ENCODE measurements at places on chromosomes 7 and 10. TPM values are rescaled to one million over a fixed set of nuclear protein-coding genes. Genes with fewer than 3 reads are reported as not detected.

GRCh38 chr10:80598084-80598798, 60.5 kb downstream of the SH2D4B start:
- H3K4me1 ChIP-seq = no peaks in the 10 kb centered on the region
- no peak overlapping the region for H3K4me3 ChIP-seq
- no peaks in the 10 kb centered on the region for H3K27me3 ChIP-seq
- DNase-seq = no peak
- no peak overlapping the region for H3K27ac ChIP-seq
- no peaks in the 10 kb centered on the region for H3K36me3 ChIP-seq

GRCh38 chr7:76358481-76359110, at the start of gene YWHAG:
Gene YWHAG (minus strand): TSS chr7:76358991. CDS start chr7:76358808, 183 bp downstream.
- H3K27ac ChIP-seq = peak within 1 kb of the TSS; percentile 99
- H3K4me3 ChIP-seq = peak within 1 kb of the TSS; percentile 95
- peaks cover 16% of the 10 kb centered on the region for H3K36me3 ChIP-seq
- DNase-seq = peak; percentile 62

GRCh38 chr7:40356312-40356711, 221.5 kb downstream of the SUGCT start:
- H3K27me3 ChIP-seq = no peaks in the 10 kb centered on the region
- no peaks in the 10 kb centered on the region for H3K36me3 ChIP-seq
- no peaks in the 10 kb centered on the region for H3K4me1 ChIP-seq

GRCh38 chr7:1409555-1409954, 49.7 kb downstream of the MICALL2 start:
- H3K27ac ChIP-seq = no peak overlapping the region
- no peak overlapping the region for H3K4me3 ChIP-seq
- peaks cover 15% of the 10 kb centered on the region for H3K27me3 ChIP-seq
- no peak for DNase-seq

Gene SPDYE1
- total RNA-seq = not detected

Gene CYP26C1
- total RNA-seq = not detected
